ENCODE measurements at places on chromosomes 12 and 14.
A peak's percentile ranks its signal among the peaks of the same experiment; 100 is the strongest.

DNA sequence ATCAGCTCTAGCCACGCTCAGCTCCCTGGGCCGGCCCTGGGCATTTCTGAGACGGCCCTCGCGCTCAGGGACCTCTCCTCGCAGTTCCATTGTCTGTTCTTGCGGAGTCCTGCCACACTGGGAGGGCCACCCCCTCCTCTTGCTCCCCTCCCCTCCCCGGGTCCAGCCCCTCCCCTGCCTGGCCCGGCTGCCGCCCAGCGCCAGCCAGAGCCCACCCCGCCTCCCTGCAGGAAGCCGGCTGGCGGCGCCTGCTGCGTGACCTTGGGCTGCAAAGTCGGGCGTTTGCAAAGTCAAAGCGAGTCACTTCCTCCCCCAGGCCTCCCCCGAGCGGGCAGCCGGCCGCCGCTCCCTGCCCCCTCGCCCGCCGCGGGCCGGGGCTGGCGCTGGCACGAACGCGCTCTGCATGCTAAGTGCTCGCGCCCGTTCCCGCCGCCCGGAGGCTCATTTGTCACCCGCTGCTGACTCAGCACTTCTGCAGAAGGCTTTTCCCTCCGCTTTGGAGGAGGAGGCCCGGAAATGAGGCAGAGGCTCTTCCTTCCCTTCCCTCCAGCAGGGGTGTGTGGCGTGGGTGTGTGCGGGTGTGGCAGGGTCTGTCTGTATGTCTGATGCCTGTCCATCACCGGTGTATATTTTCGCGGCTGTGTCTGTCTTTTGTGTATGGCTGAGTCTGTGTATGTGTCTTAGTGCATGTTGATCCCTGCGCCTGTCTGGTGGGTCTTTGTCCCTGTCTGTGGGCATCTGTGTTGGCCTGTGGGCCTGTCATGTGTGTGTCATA is 72.0 kb downstream of the IRF2BPL start:
- DNase-seq, result peak; percentile 96

DNA sequence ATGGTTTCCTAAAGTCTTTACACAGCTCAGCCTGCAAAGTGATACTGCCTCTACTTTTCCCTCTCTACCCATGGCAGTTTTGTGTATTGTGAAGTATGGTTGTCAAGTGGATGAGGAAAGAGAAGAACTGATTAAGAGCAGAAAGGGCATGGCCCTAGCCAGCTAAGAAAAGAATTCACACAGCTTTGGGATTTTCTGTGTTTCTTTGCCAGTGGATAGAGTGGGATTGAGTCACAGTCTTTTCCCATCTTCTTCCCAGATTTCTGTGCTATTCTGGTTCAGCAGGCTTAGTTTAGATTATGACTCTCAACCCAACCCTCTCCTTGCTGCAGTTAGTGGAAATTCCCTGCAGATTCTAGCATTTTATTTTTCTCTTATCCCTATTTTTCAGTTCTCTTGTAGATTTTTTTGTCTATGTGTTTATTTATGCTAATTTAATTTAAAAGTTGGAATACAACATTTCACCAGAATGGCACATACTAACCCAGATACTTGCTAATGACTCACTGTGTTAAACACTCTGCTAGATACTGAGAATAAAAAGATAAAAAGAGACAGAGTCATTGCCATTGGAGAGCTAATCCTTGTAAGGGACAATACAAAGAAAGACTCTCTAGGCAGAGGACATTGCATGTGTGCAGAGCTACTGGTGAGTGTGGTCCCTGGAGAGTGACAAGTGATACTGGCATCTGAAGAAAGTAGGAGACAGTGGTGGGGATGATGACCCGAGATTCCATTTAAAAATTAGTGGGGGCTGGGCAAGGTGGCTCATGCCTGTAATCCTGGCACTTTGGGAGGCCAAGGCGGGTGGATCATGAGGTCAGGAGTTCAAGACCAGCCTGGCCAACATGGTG is 106.3 kb downstream of the ST8SIA1 start:
- peak; percentile 26 for DNase-seq

DNA sequence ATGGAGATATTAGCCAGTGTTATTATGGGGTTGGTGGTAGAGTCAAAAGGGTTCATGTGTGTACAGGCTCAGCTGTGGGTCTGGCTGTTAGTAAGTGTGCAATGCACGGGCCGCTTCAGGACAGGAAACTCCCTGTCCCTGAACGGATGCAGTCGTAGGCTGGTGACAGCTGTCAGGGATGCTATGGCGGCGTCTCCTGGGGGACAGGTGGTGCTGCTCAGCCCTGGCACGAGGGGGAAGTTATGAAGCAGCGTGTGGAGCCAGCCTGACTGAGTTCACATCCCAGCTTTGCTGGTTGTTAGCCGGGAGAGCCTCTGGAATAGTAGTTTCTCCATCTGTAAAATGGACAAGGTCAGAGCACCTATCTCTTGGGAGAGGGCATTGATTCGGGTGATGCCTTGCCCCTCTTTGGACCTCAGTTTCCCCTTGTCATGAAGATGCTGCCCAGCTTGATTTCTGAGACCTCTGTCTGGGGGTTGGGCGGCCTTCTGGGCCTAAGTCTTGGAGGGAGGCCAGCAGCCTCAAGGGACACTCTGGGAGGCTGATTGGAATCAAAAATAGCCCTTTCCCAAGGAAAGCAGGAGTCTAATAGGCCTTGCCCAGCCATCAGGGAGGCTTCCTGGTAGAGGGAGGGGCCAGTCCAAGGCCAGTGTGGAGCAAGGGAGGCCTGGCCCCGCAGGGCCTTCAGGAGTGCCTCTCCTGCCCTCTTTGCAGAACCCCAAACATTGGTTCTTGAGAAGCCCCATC is 7.1 kb downstream of the ASB2 start:
- DNase-seq, result peak; percentile 33

DNA sequence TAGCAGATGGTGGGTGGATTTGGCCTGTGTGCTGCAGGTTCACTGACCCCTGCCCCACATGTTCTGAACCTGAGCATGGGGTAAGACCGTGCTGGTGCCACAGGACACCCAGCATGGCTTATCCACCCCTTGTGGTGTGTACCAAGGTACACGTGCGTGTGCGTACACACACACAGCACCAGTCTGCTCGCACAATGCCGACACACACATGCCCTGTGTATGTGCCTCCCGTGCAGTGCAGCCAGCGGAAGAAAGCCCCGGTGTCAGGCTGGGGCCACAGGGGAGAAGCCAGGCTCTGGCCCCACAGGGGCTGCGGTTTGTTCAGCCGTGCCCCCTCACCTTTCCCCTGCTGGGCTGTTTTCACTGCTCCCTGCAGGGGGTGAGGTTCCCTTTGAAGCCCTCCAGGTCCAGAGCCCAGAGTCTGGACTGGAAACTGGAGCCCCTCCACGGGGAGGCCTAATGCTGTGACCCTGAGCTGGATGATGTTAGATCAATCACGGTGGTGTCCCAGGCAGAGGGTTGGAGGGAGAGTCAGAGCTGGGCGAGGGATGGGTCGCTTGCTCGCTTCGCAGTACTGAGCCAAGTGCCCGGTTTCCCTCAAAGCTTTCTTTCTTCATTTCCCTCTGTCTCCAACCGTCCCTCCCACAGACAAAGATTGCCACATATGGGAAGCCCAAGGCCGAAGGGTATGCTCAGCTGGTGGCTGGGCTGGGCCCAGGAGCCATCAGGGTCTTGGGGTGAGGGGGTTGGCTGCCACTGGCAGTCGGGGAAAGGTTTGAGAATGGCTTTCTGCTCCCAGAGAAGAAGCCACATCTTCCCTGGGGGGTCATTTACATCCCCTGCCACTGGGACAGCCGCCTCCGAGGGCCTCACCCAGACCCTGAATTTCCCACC is 6.2 kb downstream of the DTX1 start:
- no peak for DNase-seq

DNA sequence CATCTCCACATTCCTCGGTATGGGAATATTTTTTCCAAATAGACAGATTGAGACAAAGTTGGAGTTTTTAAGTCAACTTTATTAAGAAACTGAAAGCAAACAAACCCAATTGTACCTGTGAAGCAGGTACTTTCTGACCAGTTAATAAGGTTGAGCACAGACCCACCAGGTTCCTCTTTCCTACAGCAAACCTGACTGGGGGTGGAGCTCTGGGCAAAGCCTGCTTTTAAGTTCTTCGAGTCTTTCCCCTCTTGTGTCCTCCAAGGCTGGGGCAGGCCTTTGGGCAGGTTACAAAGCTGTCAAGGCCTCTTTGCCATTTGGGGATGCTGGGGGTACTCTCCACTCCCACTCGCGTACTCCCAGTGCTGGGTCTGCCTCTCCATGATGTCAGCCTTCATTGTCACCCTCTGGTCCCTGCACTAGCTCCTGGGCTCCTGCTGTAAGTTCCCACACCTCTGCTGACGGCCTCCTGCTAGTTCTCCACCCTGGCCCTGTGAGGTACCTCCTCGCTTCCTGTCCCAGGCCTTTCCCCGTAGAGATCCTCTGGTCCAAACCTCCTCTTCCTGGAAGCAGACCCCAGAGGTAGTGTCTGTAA is 3.2 kb downstream of the KCNH3 start:
- DNase-seq, result no peak

- peak; percentile 11 for DNase-seq
Observed at GRCh38 chr12:69341328-69341727, 6.9 kb upstream of the LYZ start.

GRCh38 chr14:103059556-103059955 is 2.2 kb upstream of the CDC42BPB start:
- no peak for DNase-seq

- DNase-seq, result no peak
Observed at GRCh38 chr14:61484031-61484430, 162.7 kb downstream of the PRKCH start.

- no peak for DNase-seq
Observed at GRCh38 chr12:24751181-24751580, 197.7 kb downstream of the BCAT1 start.

GRCh38 chr12:106358396-106359241 is 1.1 kb downstream of the POLR3B start:
- peak; percentile 85 for DNase-seq

DNA sequence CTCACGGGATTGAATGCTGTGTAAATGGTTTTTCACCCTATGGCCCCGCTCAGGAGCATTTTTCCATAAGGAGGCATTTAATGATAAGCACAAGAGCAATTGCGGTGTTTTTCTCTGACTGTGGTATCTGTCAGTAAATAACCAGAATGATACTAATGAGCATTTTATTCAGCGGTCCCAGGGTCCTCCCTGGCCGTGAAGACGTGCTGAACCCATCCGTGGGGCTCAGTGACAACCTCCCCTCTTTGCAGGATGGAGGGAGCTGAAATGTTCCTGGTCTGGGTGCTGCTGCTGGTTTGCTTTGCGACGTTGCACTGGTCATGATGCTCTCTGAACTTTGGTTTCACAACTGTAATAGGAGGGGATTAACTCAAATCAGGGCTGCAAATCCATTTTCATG is 625.6 kb downstream of the AACS start:
- no peak for DNase-seq

DNA sequence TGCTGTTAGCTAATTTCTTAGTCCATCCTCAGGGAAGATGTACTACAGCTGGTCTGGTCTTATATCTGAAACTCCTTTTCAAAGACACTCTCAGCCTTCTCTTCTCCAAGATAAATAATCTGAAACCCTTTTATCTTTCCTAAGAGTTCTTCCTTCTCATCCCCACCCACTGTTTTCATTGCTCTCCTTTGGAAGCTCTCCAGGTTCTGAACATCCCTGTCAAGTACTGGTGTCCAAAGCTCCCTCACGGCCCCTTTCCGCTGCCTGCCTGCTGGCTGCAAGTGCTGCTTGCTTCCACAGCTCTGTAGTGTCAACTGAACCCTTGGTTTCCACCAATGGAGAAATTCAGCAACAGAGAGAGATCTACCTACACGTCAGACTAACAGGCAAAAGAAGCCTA is 6.6 kb upstream of the SLC6A13 start:
- peak; percentile 27 for DNase-seq

DNA sequence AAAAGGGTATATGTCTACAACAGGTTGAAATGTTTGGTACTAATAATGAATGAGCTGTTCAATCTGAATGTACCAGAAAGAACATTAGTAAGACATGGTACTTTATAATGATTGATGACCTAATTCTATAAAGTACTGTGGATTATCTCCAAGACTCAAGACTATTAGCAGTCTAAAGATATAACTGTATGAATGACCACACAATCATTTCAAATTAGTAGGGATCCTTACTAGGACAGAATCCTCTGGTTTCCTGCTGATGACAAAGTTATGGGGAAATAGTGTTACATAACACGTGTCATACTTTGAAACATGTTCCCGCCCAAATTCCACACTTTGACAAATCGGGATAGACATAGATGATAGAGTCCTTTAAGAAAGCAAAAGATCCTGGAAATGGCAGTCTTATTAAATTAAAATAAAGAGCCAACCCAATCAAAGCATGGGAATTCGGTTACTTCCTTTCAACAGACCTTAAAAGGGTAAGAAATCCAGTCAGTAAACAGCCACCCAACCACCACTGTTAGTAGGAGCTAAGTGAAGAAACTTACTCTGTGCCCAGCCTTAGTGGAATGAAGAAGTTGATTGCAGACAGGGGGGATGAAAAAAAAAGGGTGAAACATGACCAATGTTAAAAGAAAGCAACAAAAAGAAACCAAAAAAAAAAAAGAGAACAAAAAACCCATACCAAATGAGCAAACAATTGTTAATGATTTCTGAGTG is 2.8 kb downstream of the VPS29 start:
- DNase-seq, result peak; percentile 83

DNA sequence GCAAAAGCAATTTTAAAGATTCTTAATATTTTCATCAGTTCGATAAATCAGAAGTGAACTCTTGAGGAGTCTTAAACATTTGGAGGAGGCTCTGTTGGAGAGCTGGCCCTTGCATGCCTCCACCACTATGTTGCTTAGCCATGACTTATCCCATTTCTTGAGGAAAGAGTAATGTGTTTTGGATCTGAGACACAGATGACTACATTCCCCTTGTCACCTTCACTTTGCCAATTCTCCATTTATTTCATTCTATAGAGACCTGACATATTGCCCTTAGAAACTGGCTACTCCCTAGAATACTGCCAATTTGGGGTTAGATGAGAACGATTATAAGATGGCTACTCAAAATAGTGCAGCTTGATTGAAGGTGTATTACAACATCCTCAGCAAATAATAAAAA is 157.4 kb upstream of the TMEM260 start:
- no peak for DNase-seq

- DNase-seq, result no peak
Observed at GRCh38 chr12:104386461-104386860, 70.3 kb upstream of the CHST11 start.

GRCh38 chr14:65042296-65042695 is 55.6 kb downstream of the FNTB start:
- DNase-seq, result no peak

- DNase-seq, result no peak
Observed at GRCh38 chr12:115491511-115492250, 785.8 kb downstream of the MED13L start.

Data from EH (cell line).